ENCODE measurements at places on chromosomes 1 and 21.
A peak's percentile ranks its signal among the peaks of the same experiment; 100 is the strongest.

DNA sequence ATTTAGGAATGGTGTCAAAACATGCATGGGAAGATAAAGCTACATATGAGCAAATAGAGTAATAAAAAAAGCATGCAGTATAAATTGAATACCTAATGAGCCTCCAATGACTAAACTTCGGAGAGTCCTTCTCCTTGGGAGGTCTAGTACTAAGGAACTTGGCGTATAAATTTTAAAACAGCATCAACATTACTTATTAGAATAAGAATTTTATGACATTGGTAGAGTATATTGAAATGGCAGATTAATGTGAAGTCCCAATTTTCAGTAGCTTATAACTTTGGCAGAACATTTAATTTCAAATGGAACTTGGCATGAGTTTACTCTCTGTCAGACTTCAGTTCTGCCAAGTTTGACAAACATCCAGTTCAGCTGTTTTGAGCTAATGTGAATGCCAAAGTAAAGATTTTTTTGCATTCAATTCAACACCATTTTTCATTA is 104.7 kb upstream of the RGS18 start:
- DNase-seq: no peak

GRCh38 chr21:21997390-21998333 is 999.5 kb downstream of the NCAM2 start:
- no peak for DNase-seq

- DNase-seq: no peak
These were observed 145.7 kb upstream of the PKN2 start for GRCh38 chr1:88538222-88538899.

GRCh38 chr21:42357307-42357706 is 6.5 kb upstream of the TFF2 start:
- DNase-seq: no peak

DNA sequence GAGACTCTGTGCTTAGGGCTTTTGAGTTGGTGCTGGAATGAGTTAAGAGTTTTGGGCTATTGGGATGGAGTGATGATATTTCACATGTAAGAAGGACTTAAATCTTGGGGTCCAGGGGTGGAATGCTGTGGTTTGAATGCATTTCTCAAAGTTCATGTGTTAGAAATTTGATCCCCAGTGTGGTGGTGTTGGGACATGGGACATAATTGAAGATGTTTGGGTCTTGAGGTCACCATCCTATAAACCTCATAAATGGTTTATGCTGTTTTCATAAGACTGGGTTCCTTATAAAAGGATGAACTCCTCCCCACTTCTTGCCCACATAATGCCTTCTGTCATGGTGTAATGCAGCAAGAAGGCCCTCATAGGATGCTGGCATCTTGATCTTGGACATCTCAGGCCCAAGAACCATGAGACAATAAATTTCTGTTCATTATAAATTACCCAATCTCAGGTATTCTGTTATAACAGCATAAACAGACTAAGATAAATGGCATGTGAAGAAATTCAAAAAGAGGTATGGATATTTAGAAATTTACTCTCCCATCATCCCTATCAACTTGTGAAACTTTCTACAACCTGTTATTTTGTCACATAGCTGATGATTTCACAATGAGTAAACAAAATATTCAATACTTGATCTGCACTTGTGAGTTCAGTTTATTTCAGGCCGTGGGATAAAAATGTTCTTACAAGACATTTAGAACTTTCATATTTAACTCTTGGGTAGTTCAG is 48.0 kb upstream of the NEK7 start:
- no peak for DNase-seq

- DNase-seq: peak; percentile 79
These were observed 16.6 kb upstream of the ZSCAN20 start for GRCh38 chr1:33455539-33456501.

GRCh38 chr1:166814611-166815010 is 24.7 kb upstream of the POGK start:
- DNase-seq: no peak
